GM23338 (cell line): ENCODE measurements at places on chromosomes 1 and 21.

GRCh38 chr1:215926670-215927069 lies 359.6 kb downstream of the KCTD3 start:
- no peak for DNase-seq

DNA sequence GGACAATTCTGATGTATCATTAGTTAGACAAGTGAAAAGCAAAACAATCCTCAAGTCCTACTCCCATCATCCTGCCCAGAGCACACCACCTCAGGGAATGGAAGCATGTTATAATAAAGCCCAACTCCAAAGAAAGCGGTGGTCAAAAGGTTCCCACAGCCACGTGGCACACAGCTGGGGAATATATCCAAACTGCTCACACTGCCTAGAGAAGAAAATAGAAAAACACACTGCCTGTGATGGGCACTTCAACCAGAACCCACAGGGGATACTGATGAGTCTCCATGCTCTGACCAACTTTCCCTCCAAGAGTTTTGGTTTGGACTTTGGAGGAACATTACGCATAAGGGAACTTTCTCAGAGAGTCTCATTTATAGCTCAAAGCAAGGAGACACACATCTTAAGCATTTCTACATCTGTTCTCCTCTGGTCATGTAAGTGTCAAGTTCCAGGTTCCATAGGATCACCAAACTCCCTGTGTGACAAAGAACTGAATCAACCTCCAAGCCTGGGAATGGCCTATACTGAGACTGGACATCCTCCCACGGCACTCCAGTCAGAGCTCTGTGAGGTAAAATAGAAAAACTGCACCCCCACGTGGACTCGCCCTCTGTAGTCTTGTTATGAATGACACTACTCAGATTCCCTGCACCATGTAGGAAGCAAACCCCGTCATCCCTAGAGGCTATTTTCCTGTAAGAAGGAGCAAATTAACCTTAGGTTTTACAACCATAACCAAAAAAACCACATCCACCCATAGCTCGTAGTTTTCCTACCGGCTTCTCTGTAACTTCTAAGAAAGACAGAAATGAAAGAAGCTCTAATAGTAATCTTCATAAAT lies 12.2 kb downstream of the DSTYK start:
- DNase-seq = no peak

- DNase-seq = no peak
These were observed 195.4 kb upstream of the PRMT6 start for GRCh38 chr1:106861110-106861509.

DNA sequence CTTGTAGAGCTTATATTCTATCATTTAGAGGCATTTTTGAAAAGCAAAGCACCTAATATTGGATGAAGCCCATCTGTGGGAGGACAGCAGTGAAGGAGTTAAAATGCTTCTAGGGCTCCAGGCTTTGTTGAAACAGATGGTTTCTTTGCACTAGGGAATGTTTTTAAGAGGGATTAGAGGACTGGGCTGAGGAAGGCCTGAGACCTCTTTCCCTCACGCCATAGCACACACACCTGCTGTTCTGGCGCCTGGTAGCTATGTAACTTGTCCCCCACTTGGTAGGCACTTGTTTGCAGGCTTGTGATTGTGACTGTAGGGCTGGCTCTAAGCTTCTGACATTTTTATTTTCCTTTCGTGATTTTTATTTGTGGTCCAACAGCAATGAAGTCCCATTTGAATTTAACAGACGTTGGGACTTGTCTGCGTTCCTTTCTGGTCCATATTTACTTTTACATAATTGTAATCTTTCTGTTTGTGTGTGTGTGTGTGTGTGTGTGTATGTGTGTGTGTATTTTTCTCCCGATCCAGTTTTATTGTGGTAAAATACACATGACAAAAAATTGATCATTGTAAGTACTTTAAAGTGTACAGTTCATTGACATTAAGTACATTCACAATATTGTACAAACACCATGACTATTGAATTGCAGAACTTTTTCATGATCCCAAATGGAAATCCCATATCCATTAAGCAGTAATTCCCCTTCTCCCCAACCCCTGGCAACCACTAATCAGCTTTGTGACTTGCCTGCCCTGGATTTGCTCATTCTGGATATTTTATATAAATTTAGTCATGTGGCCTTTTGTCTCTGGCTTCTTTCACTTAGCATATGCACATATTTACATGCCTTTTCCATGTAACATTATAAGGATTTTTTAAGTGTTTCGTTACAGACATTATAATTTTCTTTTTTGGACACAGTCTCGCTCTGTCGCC lies 33.5 kb upstream of the MACF1 start:
- peak; percentile 84 for DNase-seq

- DNase-seq = peak; percentile 74
These were observed 580 bp downstream of the INKA2 start for GRCh38 chr1:111738436-111739193.

GRCh38 chr1:223246476-223247112 lies 103.5 kb upstream of the TLR5 start:
- DNase-seq = no peak
